Hematopoietic multipotent progenitor cell treated with erythropoietin and hydrocortisone succinate and interleukin-3 and kit ligand, for 6 days (in vitro differentiated cells): ENCODE measurements at places on chromosomes 7 and 10.

- DNase-seq, result peak; percentile 33
These were observed 988.6 kb downstream of the SORCS1 start for GRCh38 chr10:106175760-106176377.

DNA sequence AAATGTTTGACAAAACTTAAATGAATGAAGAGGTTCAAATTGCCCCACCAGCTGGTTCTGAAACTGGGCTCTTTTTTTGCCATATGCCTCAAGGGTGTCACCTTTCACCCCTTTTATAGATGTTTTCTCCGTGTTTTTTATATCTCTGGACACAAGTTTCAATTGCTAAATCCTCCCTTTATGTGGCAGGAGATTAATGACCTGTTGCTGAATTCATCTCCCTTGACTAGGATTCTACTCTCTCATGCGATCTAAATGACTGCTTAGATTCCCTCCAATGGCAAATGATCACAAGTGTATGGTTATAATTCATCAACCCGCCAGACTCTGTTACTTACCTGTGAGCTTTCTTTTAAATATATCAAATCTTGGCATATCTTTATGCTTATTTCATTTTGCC lies 677.0 kb upstream of the POT1 start:
- DNase-seq, result no peak

DNA sequence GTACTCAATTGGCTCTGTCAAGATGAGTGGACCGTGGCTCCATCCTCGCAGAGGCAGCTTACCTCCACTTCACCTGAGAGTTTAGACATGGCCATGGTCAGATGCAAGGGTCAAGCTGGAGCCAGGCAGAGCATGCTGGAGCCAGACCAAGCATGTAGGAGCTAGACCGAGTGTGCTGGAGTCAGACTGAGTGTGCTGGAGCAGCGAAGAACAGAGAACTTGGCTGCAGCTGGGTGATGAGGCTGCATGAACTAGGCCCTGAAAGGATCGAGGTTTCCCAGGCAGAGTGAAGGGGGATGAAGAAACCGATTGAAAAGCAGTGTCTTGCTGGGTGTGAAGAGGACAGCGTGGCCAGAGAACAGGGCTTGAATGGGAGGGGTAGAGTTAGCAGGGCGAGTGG lies 86.1 kb downstream of the MKI67 start:
- no peak for DNase-seq

- DNase-seq, result no peak
These were observed 132.2 kb upstream of the NPVF start for GRCh38 chr7:25360451-25360850.

GRCh38 chr7:117152213-117153007 lies 170.4 kb downstream of the WNT2 start:
- no peak for DNase-seq

GRCh38 chr10:91756286-91756685 lies 41.9 kb upstream of the TNKS2 start:
- DNase-seq, result peak; percentile 5

GRCh38 chr10:116716381-116716780 lies 26.0 kb downstream of the HSPA12A start:
- DNase-seq, result no peak

DNA sequence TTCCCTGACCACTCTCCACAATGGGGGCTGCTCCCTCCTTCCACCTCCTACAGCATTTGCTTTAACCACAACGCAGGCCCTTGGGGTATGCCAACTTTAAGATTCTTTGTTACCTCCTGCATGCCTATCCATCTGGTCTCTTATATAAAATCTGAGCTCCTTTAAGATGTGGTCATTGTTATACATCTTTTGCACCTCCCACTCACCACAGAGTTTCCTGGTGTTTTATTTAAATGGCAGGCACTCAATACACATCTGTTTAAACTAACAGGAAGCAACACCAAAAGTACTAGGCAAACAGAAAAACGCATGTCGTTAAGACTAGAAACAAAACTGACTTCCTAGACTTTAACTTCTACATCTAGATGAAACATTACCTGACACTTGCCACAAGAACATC lies 36.3 kb downstream of the SLC25A13 start:
- DNase-seq, result peak; percentile 27

DNA sequence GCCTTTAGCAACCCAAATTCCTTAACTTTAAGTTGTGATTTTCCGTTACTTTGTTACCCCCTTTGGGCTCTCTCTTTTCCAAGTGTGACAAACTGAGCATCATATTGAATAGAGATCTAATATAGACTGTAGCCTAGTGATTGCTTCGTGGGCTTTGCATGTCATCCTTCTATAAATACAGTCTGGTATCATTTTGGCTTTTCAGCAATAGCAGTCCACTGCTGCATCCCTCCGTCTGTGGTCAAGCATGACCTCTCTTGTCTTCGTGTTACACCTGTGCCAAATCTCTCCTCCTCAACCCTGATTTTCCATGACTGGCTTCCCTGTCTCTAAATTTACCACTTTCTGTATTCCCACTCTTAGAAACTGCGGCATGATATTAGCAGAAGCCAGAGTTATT lies 53.8 kb upstream of the AGK start:
- no peak for DNase-seq

- DNase-seq, result no peak
These were observed 70.7 kb downstream of the MACC1 start for GRCh38 chr7:20146451-20146850.

DNA sequence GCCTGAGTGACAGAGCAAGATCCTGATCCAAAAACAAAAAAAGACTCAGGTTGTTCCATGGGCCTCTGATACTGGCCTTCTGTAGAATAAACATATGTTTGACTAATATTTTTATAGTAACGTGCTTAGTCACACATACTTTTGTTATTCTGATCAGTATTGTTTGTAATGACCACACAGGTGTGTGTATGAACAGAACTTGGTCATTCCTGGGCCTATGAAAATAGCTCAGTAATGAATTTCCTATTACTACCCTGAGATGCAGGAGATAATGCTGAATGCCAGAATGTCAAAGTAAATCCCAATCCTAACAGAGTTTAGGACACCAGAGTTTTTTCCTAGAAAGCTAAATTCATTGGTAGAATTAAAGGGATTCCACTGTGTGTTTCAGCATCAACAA lies 108.7 kb downstream of the DOCK4 start:
- DNase-seq, result no peak

DNA sequence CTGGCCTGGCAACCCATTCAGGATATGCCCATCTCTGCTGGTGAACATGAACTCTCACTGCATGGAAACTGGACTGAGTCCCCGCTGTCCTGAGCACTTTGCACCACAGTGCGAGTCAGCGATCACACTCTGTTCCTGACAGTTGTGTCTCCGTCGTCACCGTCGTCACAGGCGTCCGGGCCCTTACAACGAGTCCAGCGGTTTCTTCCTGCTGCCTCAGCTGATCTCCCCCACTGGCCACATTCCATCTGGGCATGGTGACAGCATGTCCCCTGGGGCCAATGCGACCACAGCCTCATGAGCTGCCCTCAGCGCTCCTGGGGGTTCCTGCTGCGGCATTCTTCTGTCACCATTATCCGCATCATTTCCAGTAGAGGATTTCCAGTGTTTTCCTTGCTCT lies 76.8 kb upstream of the KLF6 start:
- DNase-seq, result no peak

DNA sequence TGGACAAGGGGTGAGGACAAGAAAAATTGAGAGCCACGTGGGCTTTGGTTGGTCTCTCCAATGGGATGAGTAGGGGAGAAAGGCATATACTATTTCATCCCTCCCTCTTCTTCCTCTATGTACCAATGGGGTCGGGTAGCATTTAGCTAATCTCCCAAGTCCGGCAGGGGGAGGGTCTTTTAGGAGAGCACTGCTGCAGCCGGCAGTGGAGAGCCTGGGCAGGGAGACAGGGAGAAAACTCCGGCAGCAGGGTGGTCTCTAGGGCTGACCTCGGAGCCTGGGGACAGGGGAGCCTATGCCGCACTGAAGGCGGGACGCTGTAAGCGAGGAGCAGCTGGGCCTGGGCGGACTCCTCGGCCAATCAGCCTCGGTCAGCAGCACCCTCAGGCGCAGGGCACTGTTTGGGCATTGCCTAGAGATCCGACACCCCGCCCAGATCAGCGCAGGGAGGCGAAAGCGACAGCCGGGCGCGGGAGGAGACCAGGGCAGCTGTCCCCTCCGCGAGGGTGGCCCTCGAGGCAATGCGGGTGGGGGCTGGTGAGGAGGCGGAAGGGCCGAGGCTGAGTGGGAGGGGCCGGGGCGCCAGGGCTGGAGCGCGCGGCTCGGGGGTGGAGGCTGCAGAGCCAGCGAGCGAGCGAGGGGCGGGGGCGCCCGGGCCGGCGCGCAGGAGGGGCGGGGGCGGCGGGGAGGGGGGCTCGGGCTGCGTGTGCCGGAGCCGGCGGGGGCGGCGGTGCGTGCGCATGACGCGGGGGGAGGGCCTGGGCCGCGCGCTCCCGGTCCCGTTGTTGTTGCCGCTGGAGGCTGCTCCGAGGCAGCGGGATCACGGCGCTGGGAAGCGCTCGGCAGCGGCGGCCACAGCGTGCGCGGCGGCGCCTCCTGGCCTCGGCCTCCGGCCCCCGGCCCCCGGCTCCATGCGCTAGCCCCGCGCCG lies at the start of gene AGAP3:
TSS of gene AGAP3 (plus strand) at position 785 of the 930 bp plus-strand sequence. CDS start 267 bp downstream, outside the sequence.
- peak; percentile 82 for DNase-seq

- DNase-seq, result peak; percentile 92
These were observed 1.2 kb upstream of the LZTS2 start for GRCh38 chr10:100998183-100998990.

DNA sequence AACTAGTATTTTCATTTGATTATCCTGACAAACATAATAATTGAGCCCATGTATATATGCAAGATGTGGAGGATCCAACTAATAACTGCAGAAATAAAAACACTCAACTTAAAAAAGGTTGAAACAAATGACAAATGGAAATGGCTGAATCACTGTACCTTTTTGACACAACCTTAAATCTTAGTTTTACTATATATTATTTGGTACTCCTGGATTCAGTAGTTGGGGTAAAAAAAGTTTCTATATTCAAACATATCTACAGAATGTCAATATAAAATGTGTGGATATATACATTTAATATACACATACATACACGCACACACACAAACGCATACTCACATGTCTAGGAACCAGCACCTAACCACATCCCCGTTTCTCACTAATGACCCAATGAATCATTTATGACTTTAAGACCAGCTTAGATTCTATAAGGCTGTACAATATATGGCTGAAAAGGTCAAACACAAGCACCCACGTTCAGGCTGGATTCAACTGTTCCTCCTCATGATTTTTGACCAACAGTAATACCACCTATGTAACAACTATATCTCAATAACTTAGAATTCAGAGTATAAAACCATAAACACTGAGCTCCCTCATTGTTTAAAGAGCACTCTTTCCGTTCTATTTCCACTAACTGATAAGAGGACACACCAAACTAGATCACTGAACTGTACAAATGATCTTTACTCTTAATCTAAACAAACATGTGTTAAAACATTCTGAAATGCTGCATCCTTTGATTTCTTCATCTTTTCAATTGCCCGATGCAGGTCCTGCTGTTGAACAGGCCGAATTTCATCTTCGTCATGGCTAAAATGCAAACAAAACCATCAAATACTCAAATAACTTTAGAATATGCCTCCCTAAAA lies 63.8 kb downstream of the ATAD1 start:
- DNase-seq, result no peak

DNA sequence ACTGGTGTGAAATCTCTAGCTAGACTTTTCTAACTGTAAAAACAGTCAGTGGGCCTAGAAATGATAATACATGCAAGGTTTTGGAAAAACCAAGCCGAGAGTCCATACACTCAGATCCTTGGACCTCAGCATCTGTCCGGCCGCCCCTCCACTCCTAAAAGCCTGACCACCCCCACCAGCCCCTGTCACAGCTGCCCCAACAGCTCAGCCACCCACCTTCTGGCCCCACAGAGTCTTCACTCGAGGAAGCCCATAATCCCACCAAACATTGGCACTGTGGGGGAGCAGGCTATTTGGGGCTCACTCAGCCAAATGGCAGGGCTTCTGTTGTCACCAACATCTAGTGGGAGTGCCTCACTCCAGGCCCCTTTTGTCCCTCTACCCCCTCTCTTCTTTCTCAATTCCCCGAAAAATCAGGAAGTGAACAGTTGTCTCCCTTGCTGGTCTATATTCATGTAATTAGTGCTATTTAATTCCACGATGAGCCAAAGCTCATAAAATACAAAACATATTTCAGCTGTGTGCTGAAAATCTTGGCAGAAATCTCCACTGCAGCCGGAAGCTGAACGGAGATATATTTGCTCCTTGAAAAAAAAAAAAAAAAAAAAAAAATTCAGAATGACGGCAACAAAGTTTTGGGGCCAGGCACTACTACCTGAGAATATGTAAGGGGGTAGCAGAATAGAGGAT lies 55.5 kb downstream of the PLXNA4 start:
- no peak for DNase-seq

DNA sequence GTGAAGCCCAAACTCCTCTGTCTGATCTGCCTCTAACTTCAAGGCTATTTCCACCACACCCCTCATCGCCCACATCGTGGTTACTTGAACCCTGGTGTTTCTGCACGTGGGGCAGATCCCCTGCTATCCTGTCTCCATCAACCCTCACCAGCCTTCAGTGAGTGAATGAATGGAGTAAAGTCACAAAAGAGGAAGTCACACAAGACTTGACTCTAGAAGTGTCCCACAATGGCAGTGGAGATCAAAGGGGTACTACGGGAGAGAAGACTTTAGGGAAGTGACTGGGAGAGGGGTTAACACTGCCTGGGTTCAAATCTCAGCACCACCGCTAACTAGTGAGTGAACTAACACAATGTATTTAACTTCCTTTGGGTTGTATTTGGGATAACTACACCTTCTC lies 85.9 kb downstream of the COBL start:
- DNase-seq, result no peak

DNA sequence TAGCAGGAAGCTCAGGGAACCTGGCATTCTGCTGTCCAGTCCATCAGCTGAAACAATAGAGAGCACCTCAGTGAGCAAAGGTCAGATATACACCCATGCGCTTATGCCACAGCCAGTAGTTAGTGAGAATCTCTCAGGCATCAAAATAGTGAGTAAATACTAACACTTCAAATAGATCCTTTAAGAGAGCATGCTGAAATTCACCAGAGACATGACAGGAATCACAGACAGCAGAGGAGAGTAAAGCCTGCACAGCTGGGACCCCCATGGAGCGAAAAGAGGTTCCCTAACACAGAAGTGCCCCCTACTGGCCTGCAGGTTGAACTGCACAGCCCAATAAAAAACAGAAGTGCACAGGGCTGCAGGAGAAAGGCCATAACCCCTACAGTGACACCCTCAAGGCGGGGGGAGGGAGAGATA lies 57.6 kb upstream of the ANTXRL start:
- peak; percentile 68 for DNase-seq

DNA sequence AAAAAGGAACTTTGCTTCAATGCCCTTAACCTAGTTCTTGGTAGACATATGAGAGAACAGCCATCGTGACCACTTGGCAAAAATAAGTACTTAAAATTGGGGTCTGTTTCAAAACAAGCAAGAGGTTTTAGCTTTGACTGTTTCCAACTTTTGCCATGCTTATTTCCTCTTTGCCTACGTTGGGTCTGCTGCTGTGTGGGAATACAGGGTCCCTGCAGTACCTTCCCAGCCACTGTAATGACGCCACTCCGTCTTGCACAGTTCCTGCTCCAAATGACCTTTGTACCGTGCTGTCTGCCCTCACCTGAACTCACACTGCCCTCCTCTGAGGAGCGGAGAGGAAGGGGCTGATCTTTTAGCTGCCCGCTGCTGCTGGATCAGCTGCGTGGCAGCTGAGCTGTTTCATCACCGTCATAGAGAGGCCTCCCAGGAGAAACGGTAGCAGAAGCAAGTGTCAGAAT lies 133.1 kb downstream of the MAPK8 start:
- DNase-seq, result no peak
